Activated gamma-delta T cell treated with anti-CD3 and anti-CD28 coated beads, Interleukin-2, amount 50 U/mL, for 16 hours (primary cell): ENCODE measurements at places on chromosomes 3 and 15.

- DNase-seq = no peak
Observed at GRCh38 chr3:30696896-30697295, 90.5 kb downstream of the TGFBR2 start.

- no peak for DNase-seq
Observed at GRCh38 chr3:49928481-49929017, 1.1 kb downstream of the MON1A start.

DNA sequence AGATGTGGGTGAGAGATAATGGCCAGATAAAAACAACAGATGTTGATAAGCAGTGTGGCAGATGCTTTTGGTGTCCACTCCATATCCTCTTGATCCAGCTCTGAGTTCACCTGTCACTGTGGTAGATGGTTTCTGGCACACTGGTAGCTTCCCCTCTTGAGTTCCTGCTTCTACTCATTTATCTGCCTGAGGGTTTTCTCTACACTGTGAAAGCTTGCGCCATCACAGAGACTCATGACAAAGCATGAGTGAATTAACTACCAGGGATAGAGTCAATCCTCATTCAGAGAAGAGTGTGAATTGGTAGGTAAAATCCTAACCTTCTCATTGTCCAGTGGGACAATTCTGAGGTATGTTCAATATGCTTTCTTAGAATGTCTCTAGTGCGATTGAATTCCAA is 50.0 kb upstream of the ARHGEF26 start:
- no peak for DNase-seq

DNA sequence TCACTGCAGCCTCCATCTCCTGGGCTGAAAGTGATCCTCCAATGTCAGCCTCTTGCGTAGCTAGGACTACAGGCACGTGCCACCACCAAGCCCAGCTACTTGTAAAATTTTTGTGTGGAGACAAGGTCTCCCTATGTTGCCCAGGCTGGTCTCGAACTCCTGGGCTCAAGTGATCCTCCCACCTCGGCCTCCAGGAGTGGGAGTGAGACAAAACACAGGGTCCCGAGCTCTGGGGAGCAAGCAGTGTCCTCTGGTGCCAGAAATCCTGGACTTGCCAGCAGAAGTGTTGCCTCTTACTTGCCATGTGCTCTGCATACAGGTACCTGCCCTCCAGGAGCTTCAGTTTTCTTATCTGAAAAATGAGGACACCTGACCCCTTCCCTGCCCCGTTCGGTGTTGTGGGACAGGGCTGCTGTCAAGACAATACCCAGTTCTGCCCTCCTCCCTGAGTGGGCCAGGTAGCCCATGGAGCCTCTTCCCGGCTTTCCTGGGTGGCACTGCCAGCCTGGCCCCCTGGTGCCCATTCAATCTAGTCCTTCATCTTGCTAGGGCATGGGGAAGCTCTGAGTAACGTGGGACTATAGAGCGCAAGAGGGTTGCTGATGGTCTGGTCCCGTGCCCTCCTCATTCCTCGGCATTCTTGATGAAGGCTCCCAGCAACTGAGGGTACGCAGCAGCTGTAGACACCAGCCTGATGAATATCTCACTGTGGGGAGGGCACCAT is 164.6 kb downstream of the GOLGA6L4 start:
- no peak for DNase-seq

- no peak for DNase-seq
Observed at GRCh38 chr3:112689989-112690388, 49.0 kb upstream of the CCDC80 start.

DNA sequence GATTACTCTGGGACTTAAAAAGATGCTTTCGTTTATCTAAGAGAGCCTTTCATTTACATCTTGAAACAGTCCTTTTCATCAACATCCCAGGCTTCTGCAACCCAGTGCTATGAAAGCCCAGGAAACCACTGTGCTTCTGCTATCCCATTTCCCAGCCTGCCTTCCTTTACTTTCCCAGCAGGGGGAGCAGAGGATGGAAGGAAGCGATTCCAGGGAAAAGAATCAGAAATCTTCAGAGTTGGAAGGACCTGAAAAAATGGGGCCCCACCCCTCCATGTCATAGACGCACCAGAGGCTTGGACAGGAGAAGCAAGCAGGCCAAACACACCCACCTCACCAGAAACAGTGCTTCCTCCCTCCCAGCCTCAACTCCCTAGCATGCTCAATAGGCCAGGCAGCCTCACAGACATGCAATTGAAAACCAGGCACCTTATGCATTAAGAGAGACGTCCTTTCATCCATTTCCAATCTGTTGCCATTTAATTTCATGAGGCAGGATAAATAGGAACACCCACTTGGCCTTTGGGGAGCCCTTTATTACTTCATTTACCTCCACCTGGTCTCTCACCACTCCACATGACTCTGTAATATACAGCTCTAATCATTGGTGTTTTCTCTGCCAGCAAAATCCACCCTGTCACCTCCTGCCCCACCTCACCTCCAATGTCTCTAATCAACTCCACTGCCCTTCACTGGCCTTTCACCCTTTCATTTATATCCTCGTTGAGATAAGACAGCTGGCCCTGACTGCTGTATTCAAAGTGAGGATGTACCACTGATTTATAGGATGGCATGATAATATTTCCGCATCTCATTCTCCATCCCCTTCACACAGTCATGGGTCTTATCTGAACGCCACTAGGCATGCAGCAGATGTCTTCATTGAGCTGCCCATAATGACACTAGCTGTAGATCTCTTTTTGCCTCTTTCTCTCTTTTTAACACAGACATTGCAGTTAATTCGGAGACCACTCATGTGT is 583.9 kb downstream of the NTRK3 start:
- no peak for DNase-seq

GRCh38 chr15:31379577-31379976 is 52.9 kb downstream of the KLF13 start:
- no peak for DNase-seq

DNA sequence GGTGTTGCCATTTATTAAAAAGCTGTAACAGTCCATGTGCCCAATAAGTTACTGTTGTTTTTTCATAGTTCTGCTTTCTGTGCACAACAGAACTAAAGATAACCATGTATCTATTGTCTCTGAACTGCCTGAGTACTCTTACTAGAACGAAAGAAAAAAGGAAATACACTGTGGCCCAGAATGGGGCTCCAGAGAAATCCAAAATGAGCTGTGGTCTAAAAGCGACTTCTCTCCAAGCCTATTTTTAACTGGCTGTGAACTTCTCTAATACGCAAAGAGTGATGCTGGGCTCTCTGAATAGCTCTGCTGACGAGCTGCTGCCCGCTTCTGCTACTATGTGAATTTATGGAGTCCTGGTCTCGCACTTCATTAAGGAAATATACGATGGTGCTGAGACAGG is 56.2 kb upstream of the LPP start:
- DNase-seq = no peak

DNA sequence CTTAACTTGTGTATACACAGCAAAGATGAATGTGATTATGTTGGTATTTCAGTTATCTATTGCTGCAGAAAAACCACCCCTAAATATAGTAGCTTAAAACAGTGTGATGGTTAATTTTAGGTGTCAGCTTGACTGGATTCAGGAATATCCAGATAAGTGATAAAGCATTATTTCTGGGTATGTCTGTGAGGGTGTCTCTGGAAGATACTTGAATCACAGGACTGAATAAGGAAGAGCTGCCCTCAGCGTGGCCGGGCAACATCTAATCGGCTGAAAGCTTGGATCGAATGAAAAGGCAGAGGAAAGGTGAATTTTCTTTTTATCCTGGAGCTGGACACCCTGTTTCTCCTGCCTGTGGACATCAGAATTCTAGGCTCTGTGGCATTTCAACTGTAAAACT is 132.0 kb upstream of the SYNPR start:
- no peak for DNase-seq

- no peak for DNase-seq
Observed at GRCh38 chr15:29064290-29064689, 178.5 kb downstream of the APBA2 start.

DNA sequence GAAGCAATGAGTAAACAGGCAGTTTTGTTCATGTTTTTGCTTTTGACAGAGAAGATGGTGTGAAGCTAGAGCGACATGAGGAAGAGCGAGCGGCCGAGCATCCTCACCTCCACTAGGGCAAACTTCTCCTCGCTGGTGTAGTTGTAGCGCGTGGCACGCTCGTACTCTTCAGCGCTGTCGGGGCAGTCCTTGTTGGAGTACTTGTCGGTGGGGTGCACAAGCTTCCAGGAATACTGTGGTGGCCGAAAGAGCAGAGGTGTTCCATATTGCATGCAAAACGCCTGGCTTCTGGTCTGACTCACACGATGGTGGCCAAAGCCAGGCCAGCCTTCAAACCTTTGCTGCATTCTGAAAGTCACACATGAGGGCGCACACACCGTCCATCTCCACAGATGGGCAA is 54.3 kb downstream of the CYFIP1 start:
- DNase-seq = no peak

DNA sequence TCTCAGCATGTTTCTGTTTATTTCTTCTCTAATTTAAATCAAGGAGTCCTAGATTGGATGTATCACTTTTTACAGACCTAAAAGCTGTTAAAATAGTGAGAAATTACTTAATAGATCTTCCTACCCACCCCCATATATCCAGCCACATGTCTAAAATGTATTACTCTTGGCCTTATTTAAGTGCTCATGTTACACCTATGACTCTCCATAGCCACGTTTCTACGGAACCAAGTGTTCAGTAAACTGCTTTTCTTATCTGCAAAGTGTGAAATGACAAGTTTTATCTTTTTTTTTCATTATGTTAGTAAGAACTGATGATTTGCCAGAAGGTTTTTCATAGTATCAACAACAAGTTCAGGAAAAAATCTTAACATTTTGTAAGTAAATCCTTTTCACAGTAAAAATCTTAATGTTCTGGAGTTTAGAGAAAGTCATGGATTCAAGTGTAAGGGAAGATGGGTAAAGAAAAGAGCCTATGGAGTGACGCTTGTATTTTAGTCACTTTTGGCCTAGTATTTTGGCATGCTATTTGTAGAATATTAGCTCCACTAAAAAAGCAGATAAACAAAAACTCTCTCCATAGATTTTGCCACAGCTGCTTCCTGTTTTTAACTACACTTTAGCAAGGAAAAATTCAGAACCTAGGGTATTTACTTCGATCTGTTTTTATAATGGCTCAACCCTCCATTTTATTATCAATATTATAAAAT is 41.2 kb upstream of the IGSF10 start:
- no peak for DNase-seq

DNA sequence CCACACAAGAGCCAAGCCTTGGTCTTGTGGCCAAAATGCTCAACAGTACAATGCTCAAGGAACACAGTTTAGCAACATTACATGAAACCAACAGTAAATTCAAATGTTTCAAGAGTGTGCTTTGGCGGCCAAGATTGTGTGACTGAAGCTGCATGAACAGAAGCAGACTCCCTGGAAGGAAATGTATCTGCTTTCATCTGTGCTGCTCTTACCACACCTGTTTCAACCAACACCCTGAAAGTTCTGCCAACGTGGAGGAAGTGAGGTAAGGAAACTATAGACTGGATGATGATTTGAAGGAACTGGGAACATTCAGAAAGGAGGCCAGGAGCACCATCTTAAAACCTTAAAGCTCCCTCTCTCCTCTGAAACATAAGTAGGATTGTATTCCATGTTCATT is 55.7 kb downstream of the MB21D2 start:
- no peak for DNase-seq

GRCh38 chr3:79973917-79974595 is 206.3 kb upstream of the ROBO1 start:
- no peak for DNase-seq

- no peak for DNase-seq
Observed at GRCh38 chr3:61761694-61762430, 200.5 kb downstream of the PTPRG start.

DNA sequence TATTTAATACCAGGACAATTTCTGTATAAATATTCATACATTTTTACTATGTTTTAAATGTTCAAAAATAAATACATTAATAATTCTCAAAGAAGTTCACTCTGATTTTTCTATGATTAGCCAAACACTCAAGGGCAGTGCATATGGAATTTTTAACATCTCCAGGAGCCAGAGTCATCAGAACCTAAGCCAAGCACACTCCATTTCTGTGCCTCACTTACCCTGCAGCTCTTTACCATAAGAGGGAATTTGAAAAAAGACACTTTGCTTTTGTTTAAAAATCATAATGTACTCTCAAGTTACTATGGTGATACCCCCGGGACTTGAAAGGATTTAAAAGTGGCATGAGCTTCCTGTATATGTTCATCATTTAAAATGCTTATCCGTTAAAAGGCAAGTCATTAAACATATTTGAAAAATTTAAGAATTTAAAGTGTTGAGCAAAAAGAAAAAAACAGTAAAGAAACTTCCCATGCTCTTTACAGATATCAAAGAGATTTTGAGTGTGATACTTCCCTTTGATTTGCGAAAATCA is 747.4 kb upstream of the NECTIN3 start:
- no peak for DNase-seq

DNA sequence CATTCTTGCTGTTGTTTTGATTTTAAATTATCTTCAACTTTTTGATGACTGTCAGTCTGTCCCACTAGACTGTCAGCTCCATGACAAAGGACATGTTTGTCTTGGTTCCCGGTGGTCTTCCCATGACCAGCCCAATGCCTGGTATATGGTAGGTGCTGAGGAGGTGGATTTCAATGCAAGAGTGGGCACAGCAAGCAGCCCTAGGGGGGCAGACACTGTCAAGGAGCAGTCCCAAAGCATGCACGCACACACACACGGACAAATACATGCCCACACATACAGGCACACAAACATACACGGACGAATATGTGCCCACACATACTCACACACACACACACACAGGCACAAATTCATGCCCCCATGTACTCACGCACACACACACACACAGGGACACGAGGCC is 12.0 kb downstream of the KLF15 start:
- DNase-seq = no peak

DNA sequence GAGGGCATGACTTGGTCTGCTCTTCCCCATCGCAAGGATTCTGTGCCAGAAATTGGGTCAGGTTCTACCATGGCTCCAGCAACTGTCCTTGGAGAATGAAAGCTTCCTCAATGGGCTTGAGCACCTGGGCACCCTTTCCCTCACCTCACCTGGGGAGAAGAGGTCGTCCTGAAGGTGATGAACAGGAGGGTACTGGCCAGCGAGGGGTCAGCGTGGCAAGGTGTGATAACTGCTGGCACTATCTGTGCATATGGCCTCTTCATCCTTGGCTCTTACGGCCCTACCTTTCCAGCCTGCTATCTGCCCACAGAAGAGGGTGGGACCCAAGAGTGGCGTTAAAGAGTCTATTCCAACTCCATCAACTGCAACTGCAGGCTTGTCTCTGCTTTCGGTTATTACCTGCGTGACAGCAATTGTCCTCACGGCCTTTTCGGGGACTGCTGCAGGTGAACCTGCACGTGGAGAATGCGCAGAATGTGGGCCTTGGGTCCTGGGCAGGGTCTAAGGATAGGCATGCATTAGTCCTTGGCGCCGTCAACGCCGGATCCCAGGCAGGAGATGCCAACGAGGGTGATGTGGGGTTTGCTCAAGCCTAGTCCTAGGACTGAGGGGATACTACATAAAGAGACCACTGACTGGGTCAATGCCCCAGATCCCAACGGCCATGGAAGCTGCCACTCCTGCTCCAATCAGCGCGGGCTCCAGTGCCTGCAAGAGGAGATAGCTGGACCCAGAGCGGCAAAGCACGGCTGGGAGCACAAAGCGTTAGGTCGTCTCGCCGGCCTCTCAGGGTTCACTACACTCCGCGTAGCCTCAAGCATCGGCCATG is 625 bp upstream of the RBM15B start:
- no peak for DNase-seq
